ENCODE measurements at places on chromosomes 16 and 17.

- no peak for DNase-seq
These were observed 411.0 kb upstream of the CDH11 start for GRCh38 chr16:65532846-65533245.

DNA sequence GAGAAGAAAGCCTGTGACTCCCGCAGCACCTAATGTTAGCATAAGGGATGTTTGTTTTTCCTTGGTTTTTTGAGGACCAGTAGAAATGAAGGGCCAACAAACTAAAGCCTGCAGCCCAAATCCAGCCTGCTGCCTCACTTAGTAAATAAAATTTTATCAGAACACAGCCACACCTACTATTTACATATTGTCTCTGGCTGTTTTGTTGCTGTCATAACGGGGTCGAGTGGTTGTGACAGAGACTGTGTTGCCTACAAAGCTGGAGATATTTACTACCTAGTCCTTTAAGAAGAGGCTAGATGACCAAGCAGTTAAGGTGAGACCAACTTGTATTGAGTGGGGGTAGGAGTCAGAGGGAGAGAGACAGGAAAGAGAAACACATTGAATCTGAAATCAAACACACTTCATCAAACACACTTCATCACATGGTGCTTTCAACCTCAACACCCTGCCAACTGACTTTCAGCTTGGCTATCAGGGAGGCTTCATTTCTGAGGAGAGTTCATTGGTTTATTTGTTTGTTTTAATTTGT is 546.3 kb upstream of the CDH11 start:
- DNase-seq: no peak

DNA sequence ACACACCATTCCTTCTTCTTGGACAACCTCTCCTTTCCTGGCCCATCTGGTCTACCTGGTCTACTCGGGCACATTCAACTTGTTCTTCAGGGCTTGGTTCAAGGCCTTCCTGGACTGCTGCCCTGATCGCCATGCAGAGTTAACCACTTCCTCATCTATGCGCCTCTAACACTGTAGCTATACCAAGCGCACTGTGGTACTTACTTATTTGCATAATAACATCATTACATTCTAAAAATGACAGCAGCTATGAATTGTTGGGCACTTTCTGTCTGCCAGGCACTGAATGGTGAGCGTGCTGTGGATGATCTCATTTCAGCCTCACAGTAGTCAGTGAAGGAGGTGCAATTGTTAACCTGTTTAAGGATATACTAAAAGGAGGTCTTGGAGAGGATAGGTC is 66.9 kb upstream of the SDK2 start:
- DNase-seq: no peak

DNA sequence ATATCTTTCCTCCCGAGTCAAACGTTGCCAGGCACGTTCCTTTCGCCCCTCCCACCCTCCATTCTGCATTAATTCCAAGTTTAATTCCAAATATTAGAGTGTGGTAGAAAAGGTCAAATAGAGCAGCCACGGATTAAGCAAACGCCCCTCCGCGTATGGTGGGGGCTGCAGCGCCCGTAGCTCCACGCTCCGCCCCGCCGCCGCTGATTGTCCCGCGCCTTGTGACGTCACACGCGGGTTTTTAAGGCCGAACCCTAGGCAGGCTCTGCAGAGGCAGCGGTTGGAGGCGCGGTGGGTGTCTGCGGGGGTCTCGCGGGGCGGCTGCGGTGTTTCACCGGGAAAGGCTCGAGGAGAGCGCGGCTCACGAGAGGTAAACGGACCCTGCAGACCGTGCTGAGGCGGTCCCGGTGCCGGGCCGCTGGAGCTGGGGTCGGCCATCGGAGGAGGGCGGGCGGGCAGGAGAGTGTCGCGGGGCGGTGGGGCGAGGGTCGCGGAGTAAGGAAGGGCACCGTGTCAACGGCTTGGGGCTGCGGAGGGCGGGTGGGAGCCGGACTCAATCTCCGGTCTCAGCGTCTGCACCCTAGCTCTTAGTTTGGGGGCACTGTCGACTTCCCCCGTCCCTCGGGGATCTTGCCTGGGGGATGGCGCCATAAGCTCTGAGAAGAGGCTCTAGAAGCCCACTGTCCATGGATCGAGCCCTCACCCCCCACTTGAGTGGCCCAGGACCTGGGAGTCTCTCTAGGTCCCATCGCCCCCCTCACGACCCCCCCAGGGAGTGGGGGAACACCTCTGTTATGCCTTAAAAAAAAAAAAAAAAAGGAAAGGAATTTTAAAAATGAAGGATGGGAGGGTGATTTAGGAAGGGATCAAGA is at the start of gene ARL4D:
ARL4D (plus strand) TSS at position 270 of the 872 bp plus-strand sequence. CDS start 740 bp downstream, outside the sequence.
- DNase-seq: no peak

DNA sequence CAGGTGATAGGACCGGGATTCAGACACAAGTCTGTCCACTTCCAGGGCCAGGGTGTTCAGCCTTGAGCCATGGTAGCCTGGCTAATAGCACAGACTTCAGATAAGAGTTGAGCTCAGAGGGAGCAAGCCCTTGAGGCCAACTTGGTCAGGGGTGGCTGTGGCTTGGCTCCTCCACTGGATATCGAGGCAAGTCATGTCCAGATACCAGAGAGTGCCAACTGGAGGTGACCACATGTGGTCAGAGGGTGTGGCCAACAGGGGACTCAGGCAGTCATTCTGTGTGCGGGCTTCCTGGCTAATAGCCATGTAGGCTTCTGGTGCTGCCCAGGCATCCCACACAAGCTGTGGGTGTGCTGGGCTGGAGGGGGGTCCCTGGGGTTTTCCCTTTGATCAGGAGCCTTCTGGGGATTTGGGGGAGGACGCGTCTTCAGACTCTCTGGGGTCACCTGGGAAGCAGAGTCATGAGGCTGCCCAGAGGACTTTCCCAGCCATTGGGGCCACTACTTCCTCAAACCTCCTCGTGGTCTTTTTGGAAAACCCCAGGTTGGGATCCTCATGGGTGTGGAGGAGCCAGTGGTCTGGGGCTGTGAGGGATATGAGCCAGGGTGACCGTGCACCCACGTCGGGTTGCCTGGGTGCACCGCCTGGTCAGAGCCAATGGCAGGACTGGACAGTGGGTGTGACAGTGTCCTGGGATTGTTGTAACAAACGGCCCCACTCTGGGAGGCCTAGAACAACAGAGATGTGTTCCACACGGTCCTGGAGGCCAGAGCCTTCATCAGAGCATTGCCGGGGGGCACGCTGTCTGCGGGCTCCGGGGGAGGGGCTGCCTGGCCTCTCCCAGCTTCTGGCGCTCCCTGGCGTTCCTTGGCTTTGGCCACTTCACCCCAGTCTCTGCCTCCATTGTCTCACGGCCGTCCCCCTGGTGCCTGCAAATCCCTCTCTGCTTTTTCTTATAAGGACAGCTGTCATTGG is 25.0 kb downstream of the COX4I1 start:
- no peak for DNase-seq

DNA sequence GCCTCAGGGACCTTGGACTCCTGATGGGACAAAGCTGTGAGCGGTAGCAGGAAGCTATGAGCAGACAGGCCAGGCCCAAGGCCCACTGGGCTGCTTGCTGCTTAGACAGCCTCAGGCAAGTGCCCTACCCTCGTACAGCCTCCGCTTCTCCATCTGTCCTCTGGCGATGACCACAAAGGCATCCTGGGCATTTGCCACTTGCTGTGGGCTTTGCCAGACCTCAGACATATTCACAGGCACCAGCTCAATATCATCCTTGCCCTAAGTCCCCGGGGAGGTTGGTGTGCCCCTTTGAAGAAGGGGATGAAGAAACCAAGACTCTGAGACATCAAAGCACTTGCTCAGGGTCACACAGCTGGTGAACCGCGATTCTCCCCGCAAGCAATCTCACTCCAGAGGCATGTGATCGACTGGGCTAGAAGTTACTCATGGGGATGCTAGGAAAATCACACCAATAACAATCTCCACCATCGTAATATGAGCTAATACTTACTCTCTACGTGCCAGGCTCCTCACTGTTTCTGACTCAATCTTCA is 21.7 kb downstream of the PPL start:
- no peak for DNase-seq

GRCh38 chr17:59572301-59572924 is 7.0 kb downstream of the DHX40 start:
- no peak for DNase-seq

GRCh38 chr17:73027130-73027741 is 65.3 kb downstream of the SLC39A11 start:
- DNase-seq: no peak

- no peak for DNase-seq
These were observed 7.3 kb downstream of the ST6GALNAC2 start for GRCh38 chr17:76578376-76578775.

DNA sequence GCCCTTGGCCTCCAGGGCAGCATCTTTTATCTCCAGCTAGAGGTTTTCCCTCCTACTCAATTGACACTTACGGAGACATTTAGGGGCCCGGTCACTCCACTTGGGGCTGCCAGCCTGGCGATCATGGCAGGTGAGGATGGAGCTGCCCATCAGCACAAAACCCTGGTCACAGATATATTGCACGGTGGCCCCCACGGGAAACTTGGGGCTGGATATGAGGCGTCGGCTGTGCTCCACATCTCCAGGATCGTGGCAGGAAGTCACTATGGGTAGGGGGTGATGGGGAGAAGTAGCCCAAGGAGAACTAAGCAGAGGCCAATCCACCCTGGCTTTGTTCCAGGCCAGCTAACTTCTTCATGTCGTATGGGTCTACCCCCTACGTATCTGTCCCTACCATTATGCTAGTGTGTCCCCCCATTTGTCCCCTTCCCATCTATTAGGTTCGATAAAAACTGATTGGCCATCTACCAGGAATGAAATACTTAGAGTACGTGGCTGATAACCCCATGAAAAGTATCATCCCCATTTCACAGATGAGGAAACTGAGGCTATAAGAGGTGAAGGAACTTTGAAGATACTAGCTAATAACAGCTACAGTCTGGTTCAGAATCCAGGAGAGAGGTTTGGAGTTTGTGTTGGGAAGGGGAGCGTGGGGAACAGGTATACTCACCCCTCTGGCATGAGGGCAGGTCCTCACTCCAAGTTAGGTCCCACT is 6.1 kb upstream of the PHF12 start:
- no peak for DNase-seq
